ENCODE measurements at places on chromosomes 5 and 9. TPM values are rescaled to one million over a fixed set of nuclear protein-coding genes. Genes with fewer than 3 reads are reported as not detected.

Gene ARHGAP26
- 5.7 TPM for total RNA-seq

Gene TMEM215
- 0.42 TPM for total RNA-seq

Gene PRELID1
- 118 TPM for total RNA-seq

Gene LCN1
- total RNA-seq, result 10.3 TPM

Gene SLC6A19
- total RNA-seq, result 0.24 TPM

Gene NOTCH1
- total RNA-seq, result 4.5 TPM

Gene INSL6
- total RNA-seq, result 0.47 TPM

Gene FAM81B
- total RNA-seq, result 0.31 TPM

Gene NEUROG1
- total RNA-seq, result not detected

Gene PCDHB11
- 0.49 TPM for total RNA-seq
